ENCODE measurements at places on chromosomes 11 and 22. TPM values are rescaled to one million over a fixed set of nuclear protein-coding genes. Genes with fewer than 3 reads are reported as not detected.

DNA sequence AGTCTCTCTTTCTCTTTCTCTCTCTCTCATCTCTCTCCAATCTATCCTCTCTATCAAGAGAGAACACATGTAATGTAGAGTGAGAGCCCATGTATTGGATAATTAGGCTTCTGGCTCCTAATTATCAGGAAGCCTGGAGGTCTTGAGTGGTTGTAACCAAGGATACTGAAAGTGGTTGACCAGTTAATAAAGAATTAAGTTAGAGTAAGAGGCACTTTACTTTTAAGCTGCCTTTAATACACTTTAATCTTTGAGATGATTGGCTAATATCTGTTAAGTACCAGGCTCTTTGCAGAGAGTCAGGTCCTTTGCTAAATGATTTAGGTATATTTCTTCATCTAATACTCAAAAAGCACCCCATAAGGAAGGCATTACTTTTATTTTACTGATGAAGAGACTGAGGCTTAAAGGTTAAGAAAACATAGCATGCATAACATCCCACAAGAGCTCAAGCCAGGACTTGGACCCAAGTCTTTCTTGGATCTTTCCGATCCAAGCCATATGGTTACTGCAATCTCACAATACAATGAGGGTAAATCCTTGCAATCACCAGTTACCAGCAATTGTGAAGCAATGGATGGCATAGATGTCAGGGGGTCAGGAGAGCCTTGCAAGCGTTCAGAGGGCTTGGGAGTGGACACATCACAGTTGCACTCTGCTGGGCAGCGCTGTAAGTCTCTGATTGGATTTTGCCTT is 22.1 kb downstream of the CD44 start:
- no peak for DNase-seq

DNA sequence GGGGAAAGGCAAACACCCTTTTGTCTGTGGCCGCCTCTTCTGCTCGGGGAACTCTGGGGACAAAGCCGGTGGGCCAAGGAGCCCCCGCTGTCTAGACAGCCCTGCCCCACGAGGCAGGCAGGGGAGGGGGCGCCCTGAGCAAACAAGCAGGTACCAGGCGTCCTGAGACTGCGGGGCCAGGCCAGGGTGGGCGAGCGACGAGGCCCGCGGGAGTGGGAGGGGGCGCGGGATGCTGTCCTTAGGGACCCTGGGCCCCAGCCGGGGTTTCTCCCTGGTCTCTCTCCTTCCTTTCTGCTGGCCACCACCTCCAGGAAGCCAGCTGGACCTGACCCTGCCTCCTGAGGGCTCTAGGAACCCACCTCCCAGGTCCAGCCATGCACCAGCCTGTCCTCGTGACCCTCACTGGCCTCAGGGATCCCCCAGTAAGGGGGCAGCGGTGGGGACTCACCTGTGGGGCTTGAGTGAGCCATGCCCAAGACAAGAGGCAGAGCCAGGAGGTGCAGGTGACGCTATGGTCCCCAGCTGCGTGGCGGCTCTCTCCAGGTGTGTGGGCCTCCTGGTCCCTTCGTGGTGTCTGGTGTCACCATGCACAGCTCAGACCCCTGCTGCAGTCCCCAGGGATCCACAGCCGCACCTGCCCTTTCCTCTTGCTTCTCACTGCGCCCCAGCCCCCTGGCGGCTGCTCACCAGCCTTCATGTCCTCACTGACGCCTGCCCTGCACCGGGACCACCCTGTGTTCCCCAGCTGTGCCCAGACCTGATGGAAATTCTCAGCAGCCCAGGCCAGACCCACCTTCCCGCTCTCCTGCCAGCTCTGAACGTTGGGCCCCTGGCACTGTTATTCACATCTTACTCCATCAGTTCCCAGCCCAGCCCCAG is 26.5 kb upstream of the MUC5AC start:
- DNase-seq, result peak; percentile 73

SELENOM gene
- total RNA-seq, result 526 TPM

VPREB1 gene
- total RNA-seq, result not detected

ELFN2 gene
- 0.06 TPM for total RNA-seq

LRRC56 gene
- total RNA-seq, result 1.3 TPM

All from aorta (tissue), 5 donors.